ENCODE measurements at places on chromosomes 11 and 22.
A peak's percentile ranks its signal among the peaks of the same experiment; 100 is the strongest.

GRCh38 chr11:133896642-133897330 lies 51.5 kb upstream of the SPATA19 start:
- no peak for DNase-seq

DNA sequence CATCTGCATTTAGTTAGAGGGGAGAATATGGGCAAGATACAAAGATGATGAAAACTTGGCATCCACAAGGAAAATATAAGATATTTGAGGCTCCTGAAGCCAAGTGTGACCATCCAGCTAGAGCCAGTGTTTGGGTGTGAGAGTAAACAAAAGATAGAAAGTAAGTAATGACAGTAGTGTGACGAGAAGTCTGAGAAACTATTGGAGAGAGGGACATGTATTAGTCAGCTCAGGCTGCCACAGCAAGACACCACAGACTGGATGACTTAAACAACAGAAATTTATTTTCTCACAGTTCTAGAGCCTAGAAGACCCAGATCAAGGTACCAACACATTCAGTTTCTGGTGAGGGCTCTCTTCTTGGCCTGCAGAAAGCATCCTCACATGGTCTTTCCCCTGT lies 6.4 kb upstream of the CCKBR start:
- no peak for DNase-seq

DNA sequence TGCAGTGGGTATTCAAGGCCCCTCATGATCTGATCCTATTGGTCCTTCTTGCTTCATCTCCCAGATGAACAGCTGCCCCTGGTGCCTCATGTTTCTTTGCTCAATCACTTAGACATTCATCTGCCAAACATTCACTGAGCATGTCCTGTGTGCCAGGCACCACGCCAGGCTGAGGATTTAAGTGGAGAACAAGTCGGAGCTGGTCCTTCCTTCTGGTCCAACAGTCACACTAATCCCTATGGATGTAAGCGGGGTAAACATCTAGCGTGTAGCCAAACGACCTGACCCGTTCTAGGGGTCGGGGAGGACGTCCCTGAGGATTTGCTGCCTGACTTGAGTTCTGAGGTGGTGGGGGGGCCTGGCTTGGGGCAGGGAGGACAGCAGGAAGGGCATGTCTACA lies 21.9 kb downstream of the ZMAT5 start:
- no peak for DNase-seq

- no peak for DNase-seq
Measured at GRCh38 chr11:123351375-123351774, 78.7 kb upstream of the GRAMD1B start.

DNA sequence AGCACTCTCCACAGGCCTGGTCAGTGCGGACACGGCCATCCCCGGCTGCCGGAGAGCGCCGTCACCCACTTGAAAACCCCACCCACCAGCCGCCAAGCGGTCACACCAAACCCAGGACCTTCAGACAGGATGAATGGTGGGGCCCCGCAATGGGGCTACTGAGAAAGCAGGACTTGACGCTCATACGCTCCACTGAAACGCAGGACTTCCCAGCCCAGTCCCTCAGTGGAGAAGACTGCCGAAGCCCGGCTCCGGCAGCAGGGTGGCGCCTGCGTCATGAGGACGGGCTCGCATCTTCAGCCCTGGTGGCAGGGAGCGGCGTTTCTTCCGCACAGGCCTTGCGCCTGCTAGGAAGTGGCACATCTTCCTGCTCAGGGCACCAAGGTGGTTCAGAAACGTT lies 15.3 kb upstream of the PHLDA2 start:
- no peak for DNase-seq

DNA sequence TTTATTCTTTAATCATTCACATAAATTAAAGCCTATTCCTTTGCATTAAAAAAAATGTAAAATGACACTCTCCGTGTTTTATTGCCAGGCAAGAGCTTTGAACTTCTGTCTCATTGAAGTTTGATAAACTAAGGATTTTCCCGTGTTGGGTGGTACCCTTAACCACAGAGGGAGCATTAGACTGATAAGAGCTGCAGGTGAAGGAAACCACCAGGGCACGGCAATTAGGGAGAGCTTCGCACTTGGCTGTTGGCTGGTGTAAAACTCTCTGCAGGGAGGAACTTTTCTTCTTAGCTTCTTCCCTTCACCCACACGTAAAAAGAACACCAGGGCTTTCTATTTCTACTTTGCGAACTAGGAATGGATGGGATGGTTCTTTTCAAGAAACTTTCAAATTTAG lies 47.0 kb downstream of the CSTPP1 start:
- no peak for DNase-seq

GRCh38 chr11:64003807-64004589 lies 17.8 kb downstream of the OTUB1 start:
- no peak for DNase-seq

GRCh38 chr11:44188643-44189042 lies 93.2 kb downstream of the EXT2 start:
- DNase-seq: no peak

GRCh38 chr11:22556381-22556780 lies 69.2 kb downstream of the FANCF start:
- no peak for DNase-seq

DNA sequence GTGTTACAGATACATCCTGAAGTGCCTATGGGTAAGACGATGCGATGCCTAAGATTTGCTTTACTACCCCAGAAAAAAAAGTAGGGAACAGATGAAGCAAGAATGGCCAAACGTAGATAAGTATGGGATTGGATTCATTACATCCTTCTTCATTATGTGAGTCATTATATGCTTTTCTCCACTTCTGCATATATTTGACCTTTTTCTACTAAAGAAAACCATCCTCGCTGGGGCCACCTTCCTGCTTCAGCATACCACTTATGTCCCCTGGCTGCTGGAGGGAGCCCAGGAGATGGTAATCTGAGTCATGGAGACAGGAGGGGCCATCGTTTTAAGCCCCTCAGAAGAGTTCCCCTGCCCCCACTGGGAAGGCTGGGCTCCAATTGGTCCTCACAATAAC lies 14.4 kb upstream of the KLHL35 start:
- no peak for DNase-seq

- DNase-seq: no peak
Measured at GRCh38 chr11:105000167-105000566, 22.8 kb downstream of the CASP5 start.

DNA sequence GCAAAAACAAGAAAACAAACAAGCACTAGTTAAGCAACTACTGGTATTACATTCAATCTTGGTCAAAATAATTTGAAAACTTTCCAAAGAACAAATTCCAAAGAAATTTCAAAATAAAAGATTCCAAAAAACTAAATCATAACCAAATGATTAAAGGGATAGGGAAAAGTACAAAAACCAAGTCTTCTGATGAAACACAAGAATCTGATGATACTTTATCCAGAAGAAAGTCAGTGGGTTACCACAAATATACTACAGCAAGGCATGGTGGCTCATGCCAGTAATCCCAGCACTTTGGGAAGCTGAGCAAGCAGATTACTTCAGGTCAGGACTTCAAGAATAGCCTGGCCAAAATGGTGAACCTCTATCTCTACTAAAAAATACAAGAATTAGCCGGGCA lies 59.1 kb downstream of the NUP98 start:
- no peak for DNase-seq

DNA sequence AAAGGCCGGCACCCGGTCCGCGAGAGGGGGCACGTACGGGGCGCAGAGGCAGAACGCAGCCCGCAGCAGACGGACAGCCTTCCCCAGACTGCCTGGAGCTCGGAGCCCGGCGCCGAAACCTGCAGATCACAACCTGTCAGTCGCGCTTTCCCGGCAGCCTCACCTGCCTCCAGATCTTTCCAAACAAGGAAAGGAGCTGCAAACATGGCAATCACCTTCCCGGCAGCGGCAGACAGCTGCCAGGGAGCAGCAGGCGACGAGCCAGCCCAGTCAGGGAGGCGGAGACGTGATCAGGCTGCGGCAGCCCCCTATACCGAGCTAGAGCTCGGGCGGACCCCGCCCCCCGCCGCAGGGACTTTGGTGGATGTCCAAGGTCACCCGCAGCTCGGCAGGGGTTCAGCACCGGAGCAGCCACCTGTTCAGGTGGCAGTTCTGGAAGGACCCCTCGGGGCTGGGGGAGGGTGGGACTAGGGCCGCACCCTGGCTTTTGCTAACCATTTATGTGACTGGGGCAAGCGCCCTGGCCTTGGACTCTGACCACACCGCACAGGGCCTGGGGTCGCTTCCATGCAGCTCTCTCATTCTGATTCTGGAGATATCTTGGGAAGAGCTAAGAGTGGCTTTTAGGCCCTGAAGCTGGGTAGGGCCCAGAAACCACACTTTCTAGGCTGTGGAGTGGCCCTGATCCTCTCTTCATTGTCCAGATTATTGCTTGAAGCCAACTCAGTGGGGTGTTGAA lies 143.8 kb downstream of the NECTIN1 start:
- DNase-seq: peak; percentile 70

DNA sequence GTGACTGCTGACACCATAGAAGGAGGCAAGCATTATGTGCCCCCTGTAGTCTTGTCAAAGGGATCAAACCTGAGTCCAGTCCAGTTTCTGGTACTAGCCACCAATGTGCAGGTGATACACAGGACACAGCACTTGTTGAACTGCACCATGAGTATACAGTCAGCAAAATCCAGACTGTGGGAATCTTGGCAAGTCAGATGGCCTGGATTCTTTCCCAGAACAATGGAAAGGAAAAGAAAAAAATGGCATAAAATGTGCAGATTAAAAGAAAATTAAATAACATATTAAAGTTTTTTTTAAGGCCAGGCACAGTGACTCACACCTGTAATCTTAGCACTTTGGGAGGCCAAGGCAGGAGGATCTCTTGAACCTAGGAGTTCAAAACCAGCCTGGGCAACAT lies 16.8 kb downstream of the CRY2 start:
- no peak for DNase-seq

- DNase-seq: no peak
Measured at GRCh38 chr11:67541198-67541597, 18.0 kb upstream of the CABP2 start.

GRCh38 chr11:67160872-67161783 lies 42.1 kb downstream of the KDM2A start:
- DNase-seq: no peak

GRCh38 chr11:59829358-59829757 lies 15.9 kb downstream of the CBLIF start:
- no peak for DNase-seq

GRCh38 chr11:68454767-68455166 lies 5.8 kb upstream of the PPP6R3 start:
- no peak for DNase-seq

DNA sequence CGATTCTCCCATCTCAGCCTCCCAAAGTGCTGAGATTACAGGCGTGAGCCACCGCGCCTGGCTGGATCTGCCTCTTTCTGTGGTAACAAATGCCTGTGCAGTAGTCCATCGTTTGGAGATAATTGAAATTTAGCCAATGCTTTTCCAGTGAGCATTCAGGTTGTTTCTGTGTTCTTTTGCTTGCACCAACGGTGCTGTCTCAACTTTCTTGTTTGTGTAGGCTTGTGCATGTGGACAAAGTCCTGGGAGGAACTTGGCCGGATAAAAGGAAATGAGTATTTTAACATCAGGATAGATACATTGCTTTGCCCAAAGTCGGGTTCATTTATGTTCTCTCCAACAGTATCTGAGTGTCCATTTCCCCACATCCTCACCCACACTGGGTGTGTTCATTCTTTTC lies 85.7 kb downstream of the KIAA1671 start:
- no peak for DNase-seq

DNA sequence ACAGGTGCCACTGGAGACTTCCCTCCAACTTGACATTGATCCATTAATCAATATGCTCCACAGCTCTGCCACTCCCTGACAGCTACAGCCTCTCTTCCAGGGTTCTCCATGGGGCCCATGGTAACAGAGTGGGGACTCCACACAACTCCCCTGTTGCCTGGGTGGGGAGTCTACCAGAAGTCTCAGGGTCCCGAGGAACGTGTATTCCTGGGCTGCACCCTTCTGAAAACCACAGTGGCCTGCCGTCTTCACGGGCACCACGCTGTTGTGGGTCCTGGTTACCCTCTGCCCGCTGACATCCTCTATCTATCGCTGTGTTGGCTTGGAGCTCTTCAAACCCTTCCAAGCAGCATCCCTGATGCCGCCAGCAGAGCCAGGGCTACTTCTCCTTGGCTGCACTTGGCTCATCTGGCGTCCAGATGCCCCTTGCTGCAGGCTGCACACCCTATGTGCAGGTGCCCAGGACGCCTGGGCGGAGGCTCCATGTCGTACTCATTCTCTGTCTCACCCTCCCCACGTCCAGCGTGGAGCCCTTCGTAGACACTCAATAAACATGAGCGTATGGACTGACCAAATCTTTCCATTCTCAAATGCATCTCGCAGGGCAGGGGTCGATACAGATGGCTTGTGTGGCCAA lies 1341.8 kb downstream of the TBC1D22A start:
- no peak for DNase-seq

DNA sequence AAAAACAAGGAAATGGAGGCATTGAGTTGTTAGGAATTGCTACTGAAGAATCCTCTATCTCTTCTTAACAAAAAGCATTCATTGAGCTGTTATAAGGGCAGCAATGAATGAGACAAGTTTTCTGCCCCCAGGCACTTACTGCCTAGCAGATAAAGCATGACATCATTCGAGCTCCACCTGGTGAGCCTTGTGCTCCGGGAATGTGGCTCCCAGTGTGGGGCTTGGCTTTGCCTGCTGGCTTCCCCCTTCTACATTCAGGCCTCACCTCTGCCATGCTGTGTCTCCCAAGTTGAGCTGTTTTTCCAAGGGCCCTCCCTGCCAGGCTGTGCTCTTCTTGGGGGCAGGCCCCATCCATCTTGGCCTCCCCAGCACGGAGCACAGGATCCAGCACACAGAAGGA lies 56.9 kb upstream of the EIF3D start:
- no peak for DNase-seq

GRCh38 chr11:1163911-1164735 lies 6.4 kb downstream of the MUC5AC start:
- no peak for DNase-seq

- no peak for DNase-seq
Measured at GRCh38 chr11:111386611-111387150, 7.6 kb upstream of the POU2AF1 start.

GRCh38 chr11:123366924-123367323 lies 63.1 kb upstream of the GRAMD1B start:
- DNase-seq: no peak

DNA sequence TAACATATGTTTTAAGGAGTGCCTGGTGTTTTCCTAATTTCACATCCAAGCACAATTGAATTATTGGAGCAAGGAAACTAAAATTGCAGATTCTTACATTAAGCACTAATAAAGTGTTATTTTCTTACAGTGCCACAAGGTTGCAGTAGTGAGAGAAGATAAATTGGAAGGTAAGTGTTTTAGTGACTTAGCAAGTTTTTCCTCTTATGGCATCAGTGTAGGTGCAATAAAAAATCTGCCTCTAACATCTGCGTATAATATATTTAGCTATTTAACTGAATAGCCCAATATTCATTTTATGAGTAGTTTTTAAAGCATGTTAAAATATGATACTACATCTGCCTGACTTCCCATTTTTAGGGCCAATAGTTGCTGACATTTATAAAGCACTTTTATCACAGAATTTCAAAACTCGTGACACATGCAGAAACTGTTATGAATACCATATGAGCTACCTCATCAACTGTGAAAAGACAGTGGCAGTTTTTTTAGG lies 19.0 kb downstream of the POLD3 start:
- DNase-seq: no peak

GRCh38 chr11:68855205-68855981 lies 13.7 kb upstream of the CPT1A start:
- DNase-seq: peak; percentile 40

- DNase-seq: peak; percentile 11
Measured at GRCh38 chr11:37449146-37449545, 851.1 kb upstream of the RAG2 start.

- DNase-seq: no peak
Measured at GRCh38 chr22:42173183-42173926, 42.7 kb upstream of the CYP2D6 start.

All from NCI-H526 treated with DMSO at 0.1 percent for 48 hours (cell line).